ENCODE measurements at places on chromosomes 1 and 21.

DNA sequence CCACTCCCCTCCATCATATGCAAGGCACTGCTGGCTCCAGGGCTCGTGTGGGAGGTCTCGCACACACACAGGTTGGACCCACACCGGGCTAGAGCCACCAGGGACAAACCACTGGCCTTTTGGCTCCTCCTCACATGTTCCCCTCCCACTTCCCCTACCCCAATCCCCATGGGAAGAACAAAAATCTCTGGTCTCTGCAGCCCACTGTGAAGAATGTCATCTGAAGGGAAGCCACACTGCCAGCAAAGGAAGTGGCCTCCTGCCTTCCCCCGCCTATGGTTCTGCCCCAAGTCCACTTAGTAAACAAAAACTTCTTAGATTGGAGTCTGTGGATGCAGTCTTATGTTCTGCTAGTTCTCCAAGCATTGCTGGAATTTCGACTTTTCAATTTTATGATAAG lies 24.2 kb downstream of the OLFML3 start:
- no peak for DNase-seq

GRCh38 chr21:33229099-33229783 lies 497 bp upstream of the IFNAR2 start:
- no peak for DNase-seq

DNA sequence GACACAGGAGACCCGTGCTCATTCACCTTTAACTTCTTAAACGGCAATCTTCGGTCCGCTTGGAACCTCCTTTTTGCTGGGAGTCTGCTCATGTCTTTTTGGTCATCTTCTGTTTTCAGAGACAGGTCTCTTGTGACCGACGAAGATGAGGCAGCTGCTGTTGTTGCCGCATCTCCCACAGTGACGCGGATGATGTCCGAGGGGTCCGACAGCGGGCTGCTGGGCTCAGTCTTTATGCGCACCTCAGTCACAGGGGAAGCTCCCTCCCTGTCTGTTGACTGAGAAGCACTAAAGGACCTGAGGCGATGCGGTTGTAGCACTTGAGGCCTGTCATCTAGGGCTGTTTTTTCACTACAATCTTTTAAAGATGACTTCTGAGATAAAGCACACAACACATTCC lies 17.6 kb downstream of the ZBTB21 start:
- no peak for DNase-seq

DNA sequence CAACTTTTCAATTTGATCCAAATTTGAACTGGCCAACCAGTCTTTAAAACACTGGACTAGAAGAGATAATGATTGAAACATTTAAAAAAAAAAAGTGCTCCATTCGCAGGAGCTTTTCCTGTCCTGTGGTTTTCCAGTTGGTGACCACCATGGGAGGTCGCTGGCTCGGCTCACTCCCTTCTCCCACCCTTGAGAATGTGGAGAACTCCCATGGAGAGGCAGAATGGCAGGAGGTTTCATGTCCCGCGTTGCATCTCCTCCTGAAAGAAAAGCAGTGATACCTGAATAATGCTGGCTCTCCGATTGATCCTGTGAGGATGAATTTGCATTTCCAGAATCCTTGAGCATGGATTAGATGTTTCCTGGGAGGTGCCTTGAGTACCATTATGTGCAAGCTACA lies 16.5 kb upstream of the MPZL1 start:
- DNase-seq: no peak

DNA sequence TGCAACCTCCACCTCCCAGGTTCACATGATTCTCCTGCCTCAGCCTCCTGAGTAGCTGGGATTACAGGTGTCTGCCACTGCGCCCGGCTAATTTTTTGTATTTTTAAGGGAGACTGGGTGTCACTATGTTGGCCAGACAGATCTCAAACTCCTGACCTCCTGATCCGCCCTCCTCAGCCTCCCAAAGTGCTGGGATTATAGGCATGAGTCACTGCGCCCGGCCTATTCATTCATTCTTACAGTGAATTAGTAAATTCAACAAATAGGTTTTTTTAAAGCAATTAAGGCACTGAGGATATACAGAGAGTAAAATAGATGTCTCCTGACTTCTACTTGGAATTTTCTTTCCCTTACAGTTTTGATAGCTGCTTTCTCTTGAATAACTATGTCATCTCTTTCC lies 43.5 kb downstream of the CDC42 start:
- no peak for DNase-seq

DNA sequence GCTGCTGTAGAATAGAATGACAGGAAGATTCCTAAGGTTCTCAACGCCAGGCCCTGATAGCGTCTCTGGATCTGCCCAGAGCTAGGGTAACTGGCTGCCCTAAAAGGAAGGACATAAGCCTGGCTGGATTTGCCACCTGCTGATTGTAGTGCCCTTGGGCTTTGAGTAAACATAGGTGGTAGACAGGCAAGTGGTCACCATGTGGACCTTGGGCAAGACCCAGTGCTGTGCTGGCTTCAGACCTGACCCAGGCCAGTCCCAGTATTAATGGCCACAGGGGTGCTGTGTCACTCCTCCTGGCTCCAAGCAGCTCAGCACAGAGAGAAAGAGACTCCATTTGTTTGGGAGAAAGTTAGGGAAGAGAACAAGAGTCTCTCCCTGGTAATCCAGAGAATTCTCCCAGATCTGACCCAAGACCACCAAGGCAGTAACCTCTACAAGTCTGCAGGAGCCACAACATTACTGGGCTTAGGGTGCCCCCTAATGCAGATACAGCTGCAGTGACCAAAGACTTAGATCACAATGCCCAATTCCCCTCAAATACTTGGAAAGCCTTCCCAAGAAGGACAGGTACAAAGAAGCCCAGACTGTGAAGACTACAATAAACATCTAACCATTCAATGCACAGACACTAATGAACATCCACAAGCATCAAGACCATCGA lies 44.5 kb downstream of the PHTF1 start:
- DNase-seq: no peak

GRCh38 chr1:29356663-29357062 lies 120.3 kb downstream of the PTPRU start:
- no peak for DNase-seq

GRCh38 chr1:156892190-156893047 lies 1.1 kb upstream of the PEAR1 start:
- peak; percentile 85 for DNase-seq

DNA sequence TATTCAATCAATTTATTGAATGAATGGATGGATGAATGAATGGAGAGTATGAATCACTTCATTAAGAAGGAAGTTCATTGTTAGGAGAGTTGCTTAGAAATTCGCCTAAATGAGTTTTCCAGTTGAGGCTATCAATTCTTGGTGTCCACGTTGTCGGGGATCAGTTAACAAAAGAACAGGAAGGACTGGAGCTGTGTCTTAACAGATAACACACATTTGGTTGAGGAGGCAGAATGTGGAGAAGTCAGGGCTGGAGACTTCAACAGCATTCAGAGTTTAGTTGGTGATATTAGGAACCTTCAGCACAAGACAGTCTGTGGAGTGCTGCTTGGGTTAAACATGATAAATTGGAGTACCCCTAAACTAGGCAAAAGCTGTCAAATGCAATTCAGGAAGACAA lies 33.7 kb downstream of the ZBTB18 start:
- DNase-seq: no peak

- DNase-seq: no peak
Observed at GRCh38 chr1:55192093-55192492, 23.1 kb downstream of the USP24 start.

GRCh38 chr1:13661539-13661938 lies 38.4 kb upstream of the PRDM2 start:
- no peak for DNase-seq

DNA sequence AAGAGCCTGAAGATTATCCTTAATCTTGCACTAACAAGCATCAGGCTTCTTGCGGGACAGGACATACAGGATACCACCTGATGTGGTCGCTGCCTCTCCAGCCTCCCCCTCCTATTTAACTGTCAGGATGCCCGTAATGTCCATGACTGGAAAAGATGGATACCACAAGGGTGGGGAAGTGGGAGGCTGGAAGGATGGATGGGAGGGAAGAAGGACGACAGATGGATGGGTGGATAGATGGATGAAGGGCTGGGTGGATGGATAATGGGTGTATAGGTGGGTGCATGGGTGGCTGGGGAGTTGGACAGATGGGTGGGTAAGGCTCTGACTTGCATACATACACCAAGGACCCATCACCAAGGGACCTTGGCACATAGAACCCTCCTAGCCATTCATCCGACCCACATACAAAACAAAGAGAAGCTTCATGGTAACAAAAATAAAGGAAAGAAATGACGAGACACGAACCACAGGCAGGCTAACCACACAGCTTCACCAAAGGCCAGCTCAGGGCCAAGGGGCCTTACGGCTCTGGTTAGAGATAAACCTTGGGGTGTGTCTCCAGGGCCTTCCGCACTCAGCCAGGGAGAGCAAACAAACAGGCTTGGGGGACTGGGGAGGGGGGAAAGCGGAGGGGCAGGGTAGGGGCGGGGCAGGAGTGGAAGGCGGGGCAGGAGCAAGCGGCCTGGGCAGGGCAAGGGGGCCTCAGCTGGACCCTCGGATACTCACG lies 50.5 kb downstream of the HSPG2 start:
- DNase-seq: no peak

GRCh38 chr1:10625554-10625953 lies 150.8 kb downstream of the PEX14 start:
- no peak for DNase-seq

DNA sequence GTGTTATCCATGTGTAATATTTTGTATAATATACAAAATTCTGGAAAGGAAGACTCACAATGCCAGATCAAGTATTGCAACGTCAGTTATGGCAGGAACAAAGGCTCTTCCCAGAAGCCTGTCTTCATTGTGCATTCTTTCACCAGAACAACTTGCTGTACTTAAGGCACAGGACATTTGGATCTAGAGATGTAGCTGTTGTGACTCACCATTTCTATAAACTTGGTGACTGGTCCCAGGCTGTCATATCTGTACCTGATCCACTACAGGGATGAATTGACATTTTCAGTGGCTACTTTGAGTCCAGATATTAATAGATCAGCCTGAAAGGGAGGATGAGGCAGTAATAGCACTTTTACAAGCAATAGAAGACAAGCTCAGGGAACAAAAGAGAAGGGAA lies 299.8 kb downstream of the DISC1 start:
- DNase-seq: no peak

- DNase-seq: no peak
Observed at GRCh38 chr1:243286409-243287122, 30.7 kb downstream of the SDCCAG8 start.

- DNase-seq: no peak
Observed at GRCh38 chr1:155272466-155273342, 600 bp downstream of the CLK2 start.

GRCh38 chr21:45393833-45394638 lies 10.9 kb upstream of the COL18A1 start:
- no peak for DNase-seq

DNA sequence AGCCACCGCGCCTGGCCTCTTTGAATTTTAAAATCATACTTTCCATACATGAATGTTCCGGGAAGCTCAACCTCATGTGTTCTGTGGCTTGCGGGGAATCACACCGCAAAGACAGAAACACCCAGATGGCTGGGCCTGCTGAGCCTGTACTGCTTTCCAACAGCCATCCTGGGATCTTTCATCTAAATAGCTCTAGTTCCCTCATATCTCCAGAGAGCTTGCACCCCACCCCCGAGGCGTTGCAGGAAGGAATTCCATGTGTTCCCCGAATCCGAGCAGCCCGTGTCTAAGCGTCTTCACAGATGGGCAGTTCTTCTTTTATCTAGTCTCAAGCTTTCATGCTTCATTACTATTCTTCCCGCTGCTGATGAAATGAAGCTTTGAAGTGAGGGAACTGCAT lies 66.4 kb downstream of the IGSF21 start:
- DNase-seq: no peak

DNA sequence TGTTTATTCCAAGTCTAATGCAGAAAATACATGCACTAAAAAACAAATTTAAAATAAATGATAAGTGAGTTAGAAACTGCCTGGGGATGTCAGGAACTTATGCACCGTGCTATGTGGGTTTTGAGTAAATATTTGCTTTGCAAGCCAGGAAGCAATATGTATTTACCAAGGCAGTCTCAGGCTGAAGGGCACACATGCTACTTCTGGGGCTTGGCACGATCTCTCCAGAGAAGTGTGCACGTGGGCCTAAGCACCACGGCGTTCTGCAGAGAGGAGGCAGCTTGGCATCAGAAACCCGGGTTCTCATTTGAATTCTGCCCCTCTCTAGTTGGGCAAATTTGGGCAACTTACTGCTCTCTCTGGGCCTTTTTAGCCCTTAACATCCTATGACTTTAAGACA lies 72.6 kb upstream of the ROR1 start:
- no peak for DNase-seq

- no peak for DNase-seq
Observed at GRCh38 chr1:21241771-21242581, 48.3 kb downstream of the ECE1 start.

- no peak for DNase-seq
Observed at GRCh38 chr1:244789276-244789580, 46.2 kb upstream of the COX20 start.

DNA sequence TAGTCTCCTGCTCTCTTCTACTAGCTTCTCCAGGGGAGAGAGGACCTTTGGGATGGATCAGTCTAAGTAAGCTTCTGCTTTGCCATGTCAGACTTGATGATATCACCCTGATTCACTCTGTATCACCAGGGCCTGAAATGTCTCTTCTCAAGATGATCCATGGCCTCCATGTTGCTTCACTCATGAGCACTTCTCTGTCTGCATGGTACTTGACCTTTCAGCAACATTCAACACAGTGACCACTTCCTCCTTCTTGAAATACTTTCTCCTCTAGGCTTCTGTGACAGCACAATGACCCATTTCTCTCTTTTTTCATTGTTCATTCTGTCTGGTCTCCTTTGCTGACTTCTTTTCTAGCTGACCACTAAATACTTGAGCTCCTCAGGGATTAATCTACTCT lies 35.3 kb upstream of the NGF start:
- no peak for DNase-seq

DNA sequence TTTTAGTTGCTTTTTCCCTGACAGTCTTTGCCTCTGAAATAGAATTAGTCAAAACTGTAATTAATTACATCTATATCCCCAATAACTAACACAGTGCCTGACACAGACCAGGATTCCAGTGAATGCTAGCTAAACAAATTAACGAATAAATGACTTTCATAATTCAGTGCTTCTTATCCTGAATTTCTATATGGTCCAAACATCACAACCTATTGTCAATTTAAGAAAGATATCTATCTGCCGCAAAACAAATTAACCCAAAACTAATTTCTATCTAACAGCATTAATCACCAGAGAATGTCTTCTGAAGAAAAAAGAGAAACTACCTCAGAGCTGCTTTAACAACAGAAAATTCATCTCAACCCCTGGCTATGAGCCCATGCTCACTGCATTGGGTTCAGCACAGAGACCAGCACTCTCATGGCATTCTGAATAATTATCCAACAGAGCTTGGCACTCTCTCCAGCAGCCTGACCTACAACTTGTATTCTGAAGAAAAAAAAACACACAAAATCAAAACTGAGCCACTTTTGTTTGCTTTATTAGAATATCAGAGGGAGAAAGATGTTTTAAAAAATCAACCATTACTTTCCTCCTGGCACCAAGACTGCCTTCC lies 547.3 kb upstream of the BEND5 start:
- DNase-seq: no peak

DNA sequence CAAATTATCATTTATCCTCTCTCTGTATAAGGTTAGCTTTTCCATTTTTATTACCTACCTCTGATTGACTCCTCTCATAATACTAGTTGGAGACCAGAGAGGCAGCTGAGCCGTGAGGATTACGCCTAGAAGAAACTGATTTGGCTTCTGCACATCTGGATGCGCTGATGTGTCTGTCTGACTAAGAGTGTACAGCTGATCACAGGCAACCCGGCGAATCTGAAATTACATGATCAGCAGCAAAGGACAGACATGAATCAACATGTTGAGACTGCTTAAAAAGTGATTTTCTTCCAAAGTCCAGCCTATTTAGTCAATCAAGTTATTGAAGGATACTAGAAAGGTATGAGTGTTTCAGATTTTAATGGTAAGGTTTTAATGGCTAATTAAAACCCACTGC lies 81.2 kb downstream of the PCSK9 start:
- no peak for DNase-seq
